DMS79 (cell line): ENCODE measurements at places on chromosomes 5 and 9.
A peak's percentile ranks its signal among the peaks of the same experiment; 100 is the strongest.

DNA sequence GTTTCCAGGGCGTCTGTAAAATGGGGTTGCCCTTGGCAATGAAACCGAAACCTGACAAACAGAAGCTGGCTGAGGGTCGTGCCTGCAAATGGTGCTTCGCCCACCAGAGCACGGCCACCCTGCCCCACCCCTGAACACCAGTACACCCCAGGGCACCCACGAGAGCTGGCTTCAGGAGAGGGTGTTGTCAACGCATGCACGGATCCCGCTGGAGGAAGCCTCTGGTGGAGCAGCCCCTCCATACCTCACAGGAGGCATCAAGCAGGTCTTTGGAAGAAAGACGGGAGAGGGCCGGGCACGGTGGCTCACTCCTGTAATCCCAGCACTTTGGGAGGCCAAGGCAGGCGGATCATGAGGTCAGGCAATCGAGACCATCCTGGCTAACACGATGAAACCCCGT, 8.6 kb downstream of the SLC6A3 start:
- no peak for DNase-seq

- no peak for DNase-seq
Measured at GRCh38 chr5:147560718-147561331, 51.0 kb upstream of the DPYSL3 start.

DNA sequence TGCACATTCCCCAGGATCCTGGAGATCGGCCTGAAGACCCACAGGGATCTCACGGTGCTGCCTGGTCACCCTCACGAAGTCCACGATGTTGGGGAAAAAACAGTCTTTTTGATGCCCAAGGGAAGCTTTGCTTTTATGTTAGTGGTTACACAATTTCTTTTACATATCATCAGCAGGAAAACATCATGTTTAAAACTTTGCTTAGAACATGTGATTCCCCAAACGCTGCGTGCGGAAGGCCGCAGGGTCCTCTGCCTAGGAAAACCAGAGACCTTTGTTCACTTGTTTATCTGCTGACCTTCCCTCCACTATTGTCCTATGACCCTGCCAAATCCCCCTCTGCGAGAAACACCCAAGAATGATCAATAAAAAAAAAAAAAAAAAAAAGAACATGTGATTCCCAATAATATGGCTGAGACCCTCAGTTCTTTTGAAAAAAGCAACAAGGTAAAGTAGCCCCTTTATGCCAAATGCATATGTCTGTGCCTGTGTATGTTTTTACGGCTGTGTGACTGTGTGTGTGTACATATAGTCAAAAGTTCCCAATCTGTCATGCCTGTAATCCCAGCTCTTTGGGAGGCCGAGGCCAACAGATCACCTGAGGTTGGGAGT, 11.5 kb upstream of the AGPAT2 start:
- DNase-seq, result no peak

- DNase-seq, result peak; percentile 15
Measured at GRCh38 chr5:68746220-68746619, 347.6 kb upstream of the SLC30A5 start.

DNA sequence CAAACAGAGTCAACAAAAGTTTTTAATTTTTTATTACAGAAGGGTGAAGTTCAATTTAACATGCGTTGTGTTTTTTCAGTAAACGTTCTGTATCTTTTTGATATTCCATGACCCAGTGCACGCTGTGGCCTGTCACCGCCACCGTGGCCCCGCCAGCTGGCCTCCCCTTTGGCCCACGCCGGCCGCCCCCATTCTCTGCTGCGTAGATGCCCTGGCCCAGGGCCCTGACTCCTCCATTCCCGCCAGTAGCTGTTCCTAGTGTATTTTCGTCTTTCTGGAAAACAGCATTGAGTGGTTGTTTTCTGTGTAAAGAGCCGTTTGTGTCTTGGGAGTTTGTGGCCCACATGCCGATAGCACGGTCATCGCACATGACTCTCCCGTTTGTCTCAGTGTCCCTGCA, 6.1 kb downstream of the RNU6ATAC start:
- DNase-seq, result no peak
